ENCODE measurements at places on chromosomes 4 and X.

GRCh38 chr4:39544580-39545315, 17.5 kb upstream of the UGDH start:
- DNase-seq: no peak

DNA sequence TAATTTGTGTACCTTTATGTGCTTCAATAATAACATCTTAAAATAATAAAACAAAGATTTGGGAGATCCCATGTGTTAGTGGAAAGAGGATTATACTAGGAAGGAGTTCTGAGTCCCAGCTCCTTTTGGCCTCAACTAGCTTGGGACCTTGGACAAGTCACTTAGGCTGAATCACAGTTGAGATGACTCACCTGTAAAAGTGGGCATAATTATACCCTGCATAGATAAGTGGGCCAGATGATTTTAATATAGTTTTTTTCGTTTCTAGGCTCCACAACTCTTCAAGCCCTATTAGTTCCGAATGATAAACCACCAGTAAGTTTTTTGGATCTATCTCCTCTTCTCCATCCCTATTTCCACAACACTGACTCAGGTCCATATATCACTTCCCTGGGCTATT, 131.8 kb downstream of the ENOX2 start:
- DNase-seq: no peak

DNA sequence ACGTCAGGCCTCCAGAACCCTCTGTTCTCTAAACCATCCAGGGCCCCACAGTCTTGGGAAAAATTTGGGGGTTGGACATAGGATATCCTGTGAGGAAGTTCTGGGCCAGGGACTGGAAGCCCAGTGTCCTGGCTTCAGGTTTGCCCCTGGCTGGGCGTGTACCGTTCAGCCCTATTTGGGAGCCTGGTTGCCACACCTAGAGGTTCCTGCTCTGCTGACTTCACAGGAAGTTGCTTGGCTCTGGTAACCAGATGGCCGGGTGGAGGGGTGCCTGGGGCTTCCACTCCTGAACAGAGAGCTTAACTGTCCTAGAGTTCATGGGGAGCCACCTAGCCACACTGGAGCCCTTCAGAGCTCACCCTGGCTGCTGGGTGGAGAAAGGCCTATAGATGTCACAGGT, 1.1 kb downstream of the TAFAZZIN start:
- no peak for DNase-seq

DNA sequence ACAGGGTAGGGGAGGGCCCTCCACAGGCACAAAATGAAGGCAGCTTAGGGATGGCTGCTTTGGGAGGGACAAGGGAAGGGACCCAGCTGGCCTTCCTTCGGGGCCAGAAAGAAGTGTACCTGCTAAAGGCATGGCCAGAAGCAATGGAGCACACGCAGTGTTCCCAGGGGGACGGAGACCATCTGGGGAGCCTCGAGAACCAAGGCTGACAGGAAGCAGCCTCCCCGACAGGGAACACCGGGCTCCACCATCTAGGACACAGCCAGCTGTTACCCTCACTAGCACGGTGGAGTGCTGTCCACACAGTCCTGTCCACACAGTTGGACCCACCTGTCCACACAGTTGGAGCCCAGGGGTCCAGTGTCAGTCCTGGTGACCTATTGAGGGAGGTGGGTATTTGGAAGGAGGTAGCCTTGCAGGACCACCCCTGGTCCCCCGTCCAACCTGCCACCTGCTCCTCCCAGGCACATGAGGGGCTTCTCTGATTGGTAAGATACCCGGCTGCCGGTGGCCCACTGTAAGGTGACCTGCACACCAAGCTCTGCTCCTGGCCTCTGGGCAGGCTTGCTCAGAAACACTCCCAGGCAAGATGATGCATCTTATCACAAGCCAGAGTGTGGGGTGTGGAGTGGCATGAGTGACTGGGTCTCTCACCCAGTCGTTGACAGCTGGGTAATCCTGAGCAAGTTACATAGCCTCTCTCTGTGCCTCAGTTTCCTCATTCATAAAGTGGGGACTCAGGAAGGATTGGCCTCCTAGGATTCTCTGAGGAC, 20.5 kb upstream of the AFAP1 start:
- no peak for DNase-seq

GRCh38 chr4:136573460-136573859, 958.8 kb downstream of the PCDH18 start:
- DNase-seq: no peak

DNA sequence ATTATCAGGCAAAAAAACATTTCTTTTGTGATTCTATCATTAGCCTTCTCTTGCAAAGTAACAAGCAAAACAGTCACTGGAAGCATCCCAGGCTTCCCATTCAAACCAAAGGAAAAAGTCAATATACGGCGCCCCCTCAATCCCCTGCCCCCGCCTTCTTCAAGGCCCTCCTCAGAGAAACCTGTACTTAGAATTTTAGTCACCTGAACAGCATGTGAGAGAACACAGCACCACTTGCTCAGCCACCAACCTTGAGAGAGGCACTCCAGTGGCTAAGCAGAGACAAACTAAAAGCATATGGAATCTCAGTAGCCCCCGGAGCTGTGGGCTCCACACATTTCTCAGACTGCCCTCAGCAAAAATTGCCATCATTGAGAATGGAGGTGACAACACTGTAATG, 25.2 kb downstream of the LEF1 start:
- no peak for DNase-seq

DNA sequence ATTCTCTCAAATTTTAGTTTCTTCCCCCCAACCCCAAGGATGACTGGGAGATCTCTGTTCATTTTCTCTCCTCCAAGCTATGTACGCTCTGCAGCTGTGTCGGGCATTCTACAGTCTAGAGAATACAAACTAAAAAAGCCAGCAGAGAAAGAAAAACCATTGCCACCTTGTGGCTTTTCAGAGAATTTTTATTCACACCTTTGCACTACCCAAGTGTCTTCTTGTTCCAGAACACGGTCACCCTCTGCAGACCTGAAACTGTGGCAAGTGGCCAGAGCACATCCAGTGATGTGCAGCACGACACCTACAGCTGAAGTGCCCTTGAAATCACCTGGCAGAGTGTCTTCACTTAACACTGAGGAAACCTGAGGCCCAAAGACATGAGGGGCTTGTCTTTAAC, 68.6 kb downstream of the CHST7 start:
- DNase-seq: no peak

DNA sequence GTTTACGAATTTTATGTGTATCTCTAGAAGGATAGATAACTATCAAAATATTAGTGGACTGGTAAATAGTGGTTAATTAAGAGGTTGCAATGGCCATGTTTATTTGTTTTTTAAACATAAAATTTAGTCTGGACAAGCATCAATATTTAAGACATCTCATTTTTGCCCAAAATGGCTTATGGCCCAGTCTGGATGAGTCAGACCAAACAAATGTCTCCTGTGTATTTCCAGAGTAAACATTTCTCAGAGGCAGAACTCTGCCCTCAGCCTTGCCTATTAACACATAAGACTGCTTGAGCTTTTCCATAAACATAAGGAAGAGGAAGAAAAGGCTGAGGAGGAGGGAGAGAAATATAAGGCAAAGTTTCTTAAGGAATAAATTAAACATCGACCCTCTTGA, 277.1 kb upstream of the DIAPH2 start:
- no peak for DNase-seq

GRCh38 chrX:3962511-3963311, 249.3 kb upstream of the PRKX start:
- DNase-seq: no peak

DNA sequence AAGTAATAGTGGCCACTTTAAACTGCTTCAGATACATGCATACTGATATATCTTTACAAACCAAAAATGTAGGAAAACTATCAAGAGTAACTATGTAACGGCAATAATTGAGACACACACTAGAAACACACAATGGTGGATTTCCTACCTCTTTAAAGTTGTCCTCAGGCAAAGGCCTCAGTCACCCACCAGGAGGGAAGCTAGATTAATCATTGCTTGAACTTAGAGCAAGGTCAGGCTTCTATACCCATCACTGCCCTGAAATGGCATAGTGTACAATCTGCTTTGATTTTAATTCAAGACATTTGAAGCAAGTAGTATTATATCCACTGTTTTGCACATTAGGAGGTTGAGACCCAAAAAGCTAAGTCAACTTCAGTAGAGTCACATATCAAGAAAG, 110.9 kb downstream of the AREG start:
- DNase-seq: no peak

- no peak for DNase-seq
These were observed 561.3 kb upstream of the LCORL start for GRCh38 chr4:18582841-18583240.

GRCh38 chr4:186920483-186920882, 196.8 kb upstream of the FAT1 start:
- no peak for DNase-seq

DNA sequence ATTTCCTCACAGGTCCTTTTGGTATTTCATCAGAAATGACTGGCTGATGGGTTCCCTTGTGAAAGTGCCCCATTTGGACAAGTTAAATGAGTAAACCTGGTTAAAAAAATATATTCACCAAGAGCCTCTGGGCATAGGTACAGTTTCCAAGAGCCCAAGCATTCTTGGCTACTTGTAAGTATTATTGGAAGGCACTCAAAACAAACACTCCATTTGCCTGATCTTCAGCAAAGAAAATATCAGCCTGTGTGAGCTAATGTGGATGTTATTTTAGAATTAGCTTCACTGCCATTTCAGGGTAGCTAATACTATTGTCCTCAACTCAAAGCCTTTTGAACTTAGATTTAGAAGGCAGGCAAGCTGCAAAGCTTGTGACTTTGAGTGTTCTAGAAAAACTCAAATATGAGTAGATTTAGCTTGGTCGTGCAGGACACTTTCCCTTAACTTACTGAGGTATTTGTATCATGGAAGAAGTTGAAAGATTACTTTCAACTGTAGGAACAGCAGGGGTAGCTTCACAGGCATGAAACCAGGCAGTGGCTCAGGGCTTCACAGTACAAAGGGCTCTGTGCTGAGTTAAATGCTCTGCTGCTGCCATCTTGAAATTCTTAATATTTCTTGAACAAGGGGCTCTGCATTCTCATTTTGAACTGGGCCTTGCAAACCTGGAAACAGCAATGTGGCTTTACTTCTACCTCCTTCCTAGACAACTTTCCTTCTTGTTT, 177.2 kb downstream of the AMELX start:
- DNase-seq: no peak

Measured in cerebellar nuclear complex (tissue), 1 donor.